Bronchial smooth muscle cell (primary cell): ENCODE measurements at places on chromosomes 5 and 9. TPM values are rescaled to one million over a fixed set of nuclear protein-coding genes. Genes with fewer than 3 reads are reported as not detected.

Gene PCDHGA2
- total RNA-seq: 2.3 and 4.9 TPM in 2 replicates

Gene GABBR2
- total RNA-seq: 0.43 TPM in 1 of 2 replicates, not detected in the other

Gene PDGFRB
- 71.1 and 110 TPM in 2 replicates for total RNA-seq

Gene C9orf50
- under 0.01 TPM in 2 replicates for total RNA-seq

Gene IGFBPL1
- not detected in 2 replicates for total RNA-seq

Gene TMEM252
- not detected in 2 replicates for total RNA-seq

Gene ORM2
- not detected in 2 replicates for total RNA-seq

Gene SEMA5A
- total RNA-seq: 6.1 and 9.9 TPM in 2 replicates

Gene CARD9
- total RNA-seq: 0.77 and 0.79 TPM in 2 replicates
